ENCODE measurements at places on chromosomes 3 and 15.

- DNase-seq = no peak
Measured at GRCh38 chr3:120170223-120170622, 76.0 kb upstream of the GSK3B start.

- DNase-seq = no peak
Measured at GRCh38 chr15:94131875-94132274, 99.5 kb upstream of the MCTP2 start.

GRCh38 chr3:157606011-157606851 lies 103.0 kb upstream of the VEPH1 start:
- DNase-seq = peak; percentile 6

- DNase-seq = no peak
Measured at GRCh38 chr3:193947596-193947995, 188.4 kb upstream of the HES1 start.

Data from T-helper 22 cell (primary cell).